ENCODE measurements at places on chromosomes 11 and 22.

GRCh38 chr11:78898266-78898775 lies 323.7 kb upstream of the NARS2 start:
- no peak for DNase-seq

GRCh38 chr22:50293441-50294318 lies 13.8 kb downstream of the PLXNB2 start:
- no peak for DNase-seq

GRCh38 chr11:103322821-103323220 lies 213.6 kb downstream of the DYNC2H1 start:
- DNase-seq, result no peak

DNA sequence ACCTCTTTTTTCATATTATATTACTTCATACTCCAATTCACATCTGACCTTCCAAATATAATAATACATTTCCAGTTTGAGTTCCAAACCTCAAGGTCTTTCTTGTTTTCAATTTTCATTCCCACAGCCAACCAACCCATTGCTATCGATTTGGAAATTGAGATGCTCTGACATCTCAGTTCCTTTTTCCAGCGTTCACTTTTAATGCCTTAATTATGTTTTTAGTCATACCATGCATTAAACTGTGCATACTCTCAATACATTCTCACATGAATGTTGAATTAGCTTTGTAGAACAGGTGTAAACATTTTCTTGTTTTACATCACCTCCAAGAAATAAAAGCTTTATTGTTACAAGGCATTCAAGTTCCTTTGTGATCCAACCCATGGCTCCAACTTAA lies 294.2 kb upstream of the ANO3 start:
- no peak for DNase-seq

DNA sequence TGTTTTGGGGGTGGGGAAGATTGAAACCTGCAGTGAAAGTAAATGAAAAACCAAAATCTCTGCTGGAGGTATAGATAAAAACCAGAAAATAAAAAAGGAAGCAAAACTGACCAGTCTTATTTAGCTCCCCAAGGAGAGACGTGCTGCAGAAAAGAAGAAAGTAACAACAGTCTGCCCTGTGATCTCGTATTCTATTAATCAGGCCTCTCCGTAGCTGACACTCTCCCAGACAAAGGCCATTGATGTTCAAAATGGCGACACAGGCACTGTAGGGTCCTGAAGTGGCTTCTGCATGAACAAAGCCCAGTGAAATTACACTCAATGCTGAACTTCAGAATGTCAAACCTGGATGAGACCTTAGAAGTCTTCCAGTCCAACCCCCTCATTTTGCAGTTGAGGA lies 106.6 kb downstream of the NXPE2 start:
- DNase-seq, result no peak

- DNase-seq, result no peak
Observed at GRCh38 chr11:72864702-72865655, 50.8 kb downstream of the ATG16L2 start.

DNA sequence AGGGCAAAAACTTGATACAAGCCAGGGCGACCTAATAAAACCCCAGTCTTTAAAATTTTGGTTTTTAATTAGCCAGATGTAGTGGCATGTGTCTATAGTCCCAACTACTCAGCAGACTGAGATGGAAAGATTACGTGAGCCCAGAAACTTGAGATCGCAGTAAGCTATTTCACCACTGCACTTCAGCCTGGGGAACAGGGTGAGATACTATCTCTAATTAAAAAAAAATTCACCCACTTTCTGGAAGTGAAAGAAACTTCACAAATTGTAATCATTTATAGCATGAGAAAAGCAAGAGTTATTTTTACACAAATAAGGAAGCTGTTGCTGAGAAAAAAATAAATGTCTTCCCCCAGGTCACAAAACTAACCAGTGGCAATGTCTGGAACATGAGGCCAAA lies 882 bp upstream of the GLYATL2 start:
- DNase-seq, result no peak

DNA sequence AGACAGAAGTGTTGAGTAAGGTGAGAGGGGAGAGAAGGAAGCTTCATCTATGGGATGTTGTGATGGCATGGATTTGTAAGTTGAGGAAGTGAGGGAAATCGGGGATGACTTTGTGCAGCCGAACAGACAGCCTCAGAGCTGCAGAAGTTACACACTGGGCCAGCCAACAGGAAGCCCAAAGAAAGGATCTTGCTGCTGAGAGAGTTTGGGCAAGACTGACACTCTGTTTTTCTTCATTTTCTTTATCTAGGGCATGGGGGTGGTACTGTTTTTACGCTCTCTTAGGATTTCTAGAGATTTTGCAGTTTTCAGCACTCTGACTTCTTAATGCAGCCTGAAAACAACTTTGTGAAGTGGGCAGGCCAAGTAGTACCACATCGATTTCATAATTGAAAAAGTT lies 509.9 kb upstream of the TENM4 start:
- no peak for DNase-seq

DNA sequence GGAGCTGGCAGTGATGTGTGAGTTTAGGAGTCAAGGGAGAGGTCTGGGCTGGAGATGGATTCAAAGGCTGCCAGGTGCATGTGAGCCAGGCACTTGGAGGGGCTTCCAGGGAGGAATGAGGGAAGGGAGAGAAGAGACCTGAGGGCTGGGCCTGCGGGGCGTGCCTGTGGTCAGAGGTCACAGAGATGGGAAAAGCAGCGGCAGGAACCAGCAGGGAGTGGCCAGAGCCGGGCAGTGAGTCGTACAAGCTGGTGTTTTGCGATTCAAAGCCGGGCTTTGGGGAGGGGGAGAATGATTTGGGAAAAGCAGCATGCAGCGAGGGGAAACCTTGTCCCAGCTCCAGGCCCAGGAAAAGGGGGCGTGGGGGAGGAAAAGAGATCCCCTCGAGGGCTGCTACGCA lies 96.9 kb upstream of the RTL6 start:
- no peak for DNase-seq

DNA sequence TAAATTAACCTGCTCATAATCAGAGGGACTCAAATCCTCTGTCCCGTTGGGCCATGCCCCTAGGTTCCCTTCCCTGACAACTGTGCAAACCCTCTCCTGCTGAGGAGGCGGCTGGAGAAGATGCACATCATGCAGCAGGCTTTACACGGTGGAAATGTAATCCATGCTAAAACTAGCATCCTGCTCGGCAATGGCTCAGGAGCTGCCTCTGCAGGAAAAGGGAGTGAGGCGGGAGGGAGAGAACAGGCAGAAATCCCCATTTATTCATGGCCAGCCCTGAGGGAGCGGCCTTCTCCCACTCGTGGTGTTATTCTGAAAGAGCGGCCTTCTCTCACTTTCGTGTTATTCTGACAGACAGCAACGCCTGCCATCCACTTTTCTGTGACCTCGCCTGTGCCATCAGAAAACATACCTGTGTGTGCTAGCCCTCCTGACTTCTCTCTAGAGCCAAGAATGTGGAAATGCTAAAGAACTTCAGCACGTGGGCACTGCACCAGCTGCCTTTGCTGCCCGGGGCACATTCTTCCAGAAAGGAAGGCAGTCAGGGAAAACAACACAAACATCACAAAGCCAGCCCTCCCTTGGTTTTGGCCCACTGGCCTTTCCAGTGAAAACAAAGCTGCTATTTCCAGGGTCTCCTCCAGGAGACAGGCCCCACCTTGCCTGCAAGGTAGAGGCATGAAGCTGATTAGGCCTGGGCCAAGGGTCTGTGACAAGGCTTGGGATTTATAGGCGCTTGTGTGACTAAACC lies 62.9 kb upstream of the BID start:
- DNase-seq, result no peak

DNA sequence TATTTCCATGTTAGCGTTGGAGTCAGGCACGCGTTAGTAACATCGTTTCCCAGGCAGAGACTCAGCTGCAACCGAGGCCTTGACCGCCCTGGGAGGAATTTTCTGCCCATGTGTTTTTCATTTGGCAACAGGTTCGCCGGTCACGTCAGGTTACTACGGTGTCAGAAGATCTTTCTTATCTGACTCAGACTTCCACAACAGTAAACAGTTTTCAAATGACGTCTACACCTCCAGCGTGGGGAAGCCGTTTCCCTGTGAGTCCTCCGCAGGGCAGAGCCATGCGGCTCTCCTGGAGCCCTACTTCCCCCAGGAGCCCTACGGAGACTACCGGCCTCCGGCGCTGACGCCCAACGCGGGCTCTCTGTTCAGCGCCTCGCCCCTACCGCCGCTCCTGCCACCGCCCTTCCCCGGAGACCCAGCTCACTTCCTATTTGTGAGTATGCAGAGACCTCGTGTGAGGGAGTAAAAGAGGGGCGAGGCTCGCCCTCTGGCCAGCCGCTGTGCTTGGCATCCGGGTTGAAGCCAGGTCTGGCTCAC lies 14.3 kb upstream of the POU2AF3 start:
- no peak for DNase-seq

DNA sequence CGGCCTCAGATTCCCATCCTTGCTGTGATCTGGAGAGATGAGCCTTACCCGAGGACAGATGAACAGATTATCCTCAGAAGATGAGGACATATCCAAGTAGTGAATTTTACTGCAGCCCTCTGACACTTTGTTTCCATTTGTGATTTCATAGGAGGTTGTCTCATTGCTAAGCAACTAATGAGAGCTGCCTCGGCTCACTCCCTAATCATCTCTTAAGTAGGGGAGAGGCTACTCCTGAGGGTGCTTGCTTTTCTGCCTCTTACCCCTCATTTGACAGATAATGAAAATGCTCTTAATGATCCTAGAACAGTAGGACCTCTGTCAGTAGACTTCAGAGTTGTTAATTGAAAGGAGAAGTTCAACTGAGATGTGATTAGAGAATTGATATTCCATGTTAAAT lies 150.9 kb downstream of the TBC1D22A start:
- no peak for DNase-seq

- DNase-seq, result no peak
Observed at GRCh38 chr11:102695201-102695600, 10.4 kb downstream of the MMP27 start.

DNA sequence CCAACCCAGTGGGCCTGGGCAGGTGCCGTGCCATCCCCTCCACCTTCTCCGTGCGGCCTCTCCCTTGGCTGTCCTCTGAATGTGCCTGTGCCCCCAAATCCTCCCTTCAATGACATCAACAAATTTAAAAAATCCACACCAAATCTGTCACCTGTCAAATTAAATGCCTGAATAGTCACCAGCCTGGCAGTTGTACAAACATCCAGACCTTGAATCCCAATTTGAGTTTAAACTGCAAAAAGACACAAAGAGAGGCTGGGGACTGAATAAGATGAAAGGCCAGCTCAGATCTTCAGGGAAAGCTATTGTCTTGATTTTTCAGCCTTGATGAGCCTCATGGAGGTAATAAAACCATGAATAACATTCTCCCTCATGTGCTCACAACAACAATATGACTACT lies 194.7 kb downstream of the KIRREL3 start:
- DNase-seq, result no peak

DNA sequence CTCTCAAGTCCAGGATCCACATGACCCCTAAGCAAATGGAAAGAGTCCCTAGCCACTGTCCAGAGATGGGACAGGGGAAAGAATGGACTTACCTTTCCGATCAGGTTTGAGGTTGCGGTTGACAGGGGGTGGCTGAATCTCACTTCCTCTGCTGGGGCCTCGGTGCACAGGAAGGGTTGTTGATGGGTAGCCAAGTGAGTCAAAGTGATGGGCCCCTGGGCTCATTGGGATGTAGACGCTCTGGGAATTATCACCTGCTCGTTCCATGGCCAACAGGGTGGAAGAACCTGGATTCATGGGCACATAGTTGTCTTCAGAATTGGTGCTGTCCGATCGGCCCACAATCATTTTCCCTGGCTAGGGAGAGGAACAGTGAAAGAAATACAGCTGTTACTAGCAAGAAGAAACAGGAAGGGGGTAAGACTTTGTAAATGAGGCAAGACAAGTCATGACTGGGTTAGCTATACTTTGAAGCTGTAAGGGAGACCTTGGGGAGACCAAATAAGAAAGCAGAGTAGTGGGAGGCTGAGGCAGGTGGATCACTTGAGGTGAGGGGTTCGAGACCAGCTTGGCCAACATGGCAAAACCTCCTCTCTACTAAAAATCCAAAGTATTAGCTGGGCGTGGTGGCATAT lies 34.7 kb downstream of the USP35 start:
- DNase-seq, result no peak

DNA sequence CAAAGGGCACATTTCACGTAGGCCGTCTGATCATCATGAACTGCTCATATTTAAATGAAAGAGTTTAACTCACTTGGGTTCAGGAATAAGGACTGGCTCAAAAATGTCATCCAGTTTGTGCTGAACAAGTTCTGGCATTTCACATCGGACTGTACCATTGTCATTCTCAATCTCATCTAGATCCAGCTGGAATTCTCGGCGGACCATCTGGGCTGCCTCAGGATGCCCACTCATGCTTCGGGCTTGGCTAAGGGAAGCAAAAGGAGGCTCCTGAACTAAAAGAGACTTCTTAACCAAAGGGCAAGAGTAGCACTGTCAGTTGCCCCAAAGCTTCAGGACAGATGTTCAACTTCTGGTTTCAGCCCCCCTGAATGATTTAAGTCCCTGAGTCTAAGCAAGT lies 40.2 kb downstream of the F2 start:
- no peak for DNase-seq

- DNase-seq, result no peak
Observed at GRCh38 chr11:5300251-5300650, 1.5 kb downstream of the OR51B4 start.

Data from stimulated activated CD4-positive, alpha-beta T cell treated with anti-CD3 and anti-CD28 coated beads, TNF-alpha, amount 100 ng/mL, for 4 hours (primary cell).